ENCODE measurements at places on chromosomes 5 and 9.
A peak's percentile ranks its signal among the peaks of the same experiment; 100 is the strongest.

DNA sequence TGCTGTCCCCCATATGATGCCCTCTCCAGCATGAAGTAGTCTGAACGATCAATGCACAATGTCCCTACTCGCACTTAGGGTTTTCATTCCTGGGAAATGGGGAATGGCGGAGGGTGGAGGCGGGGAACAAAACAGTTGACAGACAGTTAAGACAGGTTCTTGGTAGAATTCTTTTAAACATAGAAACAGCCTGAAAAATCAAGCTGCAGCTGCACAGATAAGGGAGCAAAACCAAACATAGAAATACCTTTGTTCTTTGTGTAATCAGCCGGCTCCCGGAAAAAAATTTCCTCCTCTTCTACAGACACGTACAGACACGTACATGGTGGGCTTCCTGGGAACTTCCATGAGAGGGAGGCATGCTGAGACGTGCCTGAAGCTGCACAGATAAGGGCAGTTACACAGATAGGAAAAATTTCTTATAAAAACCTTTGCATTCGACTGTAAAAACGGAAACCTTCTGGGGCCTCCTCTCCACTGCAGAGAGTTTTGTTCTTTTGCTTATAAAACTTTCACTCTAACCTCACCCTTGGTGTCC is 662.4 kb upstream of the PTPRD start:
- DNase-seq = peak; percentile 3

DNA sequence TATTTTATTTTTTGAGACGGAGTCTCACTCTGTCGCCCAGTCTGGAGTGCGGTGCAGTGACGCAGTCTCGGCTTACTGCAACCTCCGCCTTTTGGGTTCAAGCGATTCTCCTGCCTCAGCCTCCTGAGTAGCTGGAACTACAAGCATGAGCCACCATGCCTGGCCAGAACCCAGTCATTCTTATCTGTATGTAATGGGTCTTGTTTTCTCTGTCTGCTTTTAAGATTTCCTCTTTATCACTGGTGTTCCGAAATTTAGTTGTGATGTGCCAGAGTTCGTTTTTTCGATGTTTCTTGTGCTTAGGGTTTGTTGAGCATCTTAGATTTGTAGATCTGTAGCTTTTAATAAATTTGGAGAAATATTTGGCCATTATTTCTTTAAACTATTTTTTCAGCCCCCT is 19.2 kb downstream of the SLC25A25 start:
- no peak for DNase-seq

DNA sequence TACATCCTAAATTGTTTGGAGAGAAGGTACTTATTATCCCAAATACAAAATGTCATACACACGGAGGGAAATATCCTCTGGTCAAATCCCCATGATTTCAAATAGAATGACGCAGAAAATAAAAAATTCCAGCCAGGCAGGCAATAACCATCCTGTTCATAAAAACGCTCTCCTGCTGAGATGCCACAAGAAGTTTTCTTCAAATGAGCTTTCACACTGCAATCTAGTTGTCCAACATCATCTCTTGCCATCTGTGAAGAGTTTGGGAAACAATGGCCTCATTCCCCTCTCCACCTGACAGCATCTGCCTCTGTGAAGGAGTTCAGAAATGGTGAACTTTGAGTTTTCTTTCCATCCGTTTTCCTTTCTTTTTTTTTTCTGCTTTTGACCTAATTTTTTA is 83.3 kb upstream of the SLC30A5 start:
- no peak for DNase-seq

- DNase-seq = no peak
Measured at GRCh38 chr9:97504381-97505216, 3.1 kb downstream of the TMOD1 start.

DNA sequence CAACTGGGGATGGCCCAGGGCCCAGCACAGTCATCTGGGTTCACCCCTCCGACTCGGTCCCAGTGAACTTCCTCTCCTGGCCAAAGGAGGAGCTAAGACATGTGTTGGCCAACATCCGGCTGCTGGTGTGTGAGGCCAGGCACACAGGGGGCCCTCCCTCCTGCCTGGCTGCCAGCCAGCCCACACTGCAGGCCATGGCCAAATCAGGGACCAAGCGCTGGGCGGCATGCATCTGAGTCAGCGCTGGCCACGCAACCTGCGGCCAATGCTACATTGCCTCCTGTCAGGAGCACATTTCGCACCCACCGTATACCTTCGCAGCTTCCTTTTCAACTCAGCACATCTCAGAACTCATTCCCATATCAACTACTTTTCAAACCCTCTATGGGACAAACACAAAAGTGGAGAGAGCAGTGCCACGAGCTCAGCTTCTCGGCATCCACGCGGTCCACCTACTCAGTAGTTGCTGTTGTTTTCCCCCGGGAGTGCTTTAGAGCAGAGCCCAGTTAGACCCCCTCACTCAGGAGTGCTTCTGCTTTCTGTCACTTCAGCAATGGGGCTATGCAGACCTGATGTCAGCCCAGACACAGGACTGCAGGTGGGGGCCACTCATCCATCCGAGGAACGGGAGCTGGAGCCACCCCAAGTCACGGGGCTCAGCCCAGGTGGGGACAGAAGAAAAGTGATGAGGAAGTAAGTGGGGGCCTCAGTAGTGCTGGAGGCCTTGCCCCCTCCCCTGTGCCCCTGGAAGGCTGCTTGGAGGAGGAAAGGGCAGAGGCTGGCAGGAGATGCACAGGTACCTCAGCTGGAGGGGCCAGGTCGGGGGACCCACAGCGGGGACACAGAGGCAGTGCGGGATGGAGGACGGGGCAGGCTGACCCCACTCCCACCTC is 13.9 kb downstream of the NINJ1 start:
- DNase-seq = peak; percentile 4

DNA sequence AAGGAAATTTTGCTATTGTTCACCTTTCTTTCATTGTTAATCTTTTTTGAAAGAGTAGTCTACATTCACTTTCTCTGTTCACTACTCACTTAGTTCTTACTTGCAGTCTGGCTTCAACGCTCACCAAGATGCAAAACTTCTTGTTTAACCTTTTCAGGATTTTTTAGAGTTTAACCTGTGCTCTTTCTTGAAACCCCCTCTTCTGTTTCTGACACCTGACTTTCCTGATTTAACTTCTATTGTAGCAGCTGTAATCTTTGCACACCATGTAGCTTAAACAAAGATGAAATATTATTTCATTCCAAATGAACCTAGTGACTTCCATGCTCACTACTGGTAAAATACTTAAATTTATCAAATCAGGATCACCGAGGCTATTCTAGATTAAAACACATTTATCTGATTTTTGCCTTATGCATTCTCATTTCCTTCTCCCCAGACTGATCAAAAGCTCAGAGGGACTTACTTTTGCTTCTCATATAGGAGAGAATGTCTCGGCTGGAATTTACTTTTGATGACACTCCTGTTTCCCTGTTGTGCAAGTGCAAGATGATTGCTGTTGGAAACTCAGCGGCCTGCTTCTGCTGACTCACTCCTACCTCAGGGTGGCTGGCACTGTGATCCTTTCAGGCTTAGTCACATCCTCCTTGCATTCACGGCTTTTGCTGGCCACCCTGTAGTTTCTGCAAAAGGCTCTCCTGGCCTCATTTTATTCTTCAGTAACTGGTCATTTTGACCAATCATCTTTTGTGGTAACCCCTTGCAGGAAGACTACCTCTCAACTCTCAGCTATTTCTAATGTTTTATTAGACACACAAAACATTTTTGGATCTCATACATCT is 109.3 kb upstream of the IFNE start:
- no peak for DNase-seq

DNA sequence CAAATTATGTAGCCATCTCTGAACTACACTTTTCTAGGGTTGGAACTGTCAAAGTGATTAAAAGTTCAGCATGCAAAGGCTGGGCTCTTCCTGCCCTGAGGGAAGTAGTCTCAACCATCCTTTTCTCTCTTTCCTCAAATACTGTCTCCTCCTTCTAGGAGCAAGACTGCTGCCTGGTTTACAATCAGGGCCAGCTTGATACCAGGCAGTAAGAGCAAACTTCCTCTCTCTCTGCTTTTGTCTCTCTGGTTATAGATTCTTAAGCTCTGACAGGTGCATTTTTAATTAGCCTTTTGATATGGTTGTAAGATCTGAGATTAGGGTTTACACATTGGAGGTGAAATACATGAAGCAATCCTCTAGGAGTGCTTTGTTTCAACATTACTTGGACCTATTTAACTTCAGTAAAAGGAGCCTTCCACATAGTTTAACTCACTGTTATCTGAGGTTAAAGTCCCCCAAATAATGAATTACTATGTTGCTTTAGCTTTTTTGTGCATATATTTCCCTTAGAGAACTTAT is 436.1 kb downstream of the SPATA31D1 start:
- no peak for DNase-seq

DNA sequence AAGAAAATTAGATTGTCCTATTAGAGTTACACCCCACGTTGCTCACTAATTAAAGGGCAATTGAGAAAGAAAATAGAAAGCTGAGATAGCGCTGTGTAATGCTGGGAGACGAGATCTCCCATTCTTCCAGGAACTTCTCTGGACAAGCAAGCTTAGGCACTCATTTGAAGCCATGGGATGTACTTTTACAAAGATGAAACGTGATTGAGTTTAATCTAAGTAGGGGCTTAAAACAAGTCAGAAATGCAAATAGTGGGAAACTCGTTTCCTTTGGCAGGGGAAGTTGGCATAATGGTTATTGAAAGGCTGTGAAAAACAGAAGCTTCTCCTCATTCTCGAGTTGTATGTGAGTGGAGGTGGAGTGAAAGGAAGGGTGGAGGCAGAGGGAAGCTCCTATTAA is 3.7 kb downstream of the PRDM6 start:
- DNase-seq = no peak

GRCh38 chr5:170971-171800 is 20.1 kb upstream of the LRRC14B start:
- peak; percentile 93 for DNase-seq

- DNase-seq = no peak
Measured at GRCh38 chr9:127910613-127911205, 6.1 kb downstream of the ST6GALNAC4 start.

GRCh38 chr9:98085944-98086343 is 29.4 kb downstream of the NANS start:
- DNase-seq = no peak

DNA sequence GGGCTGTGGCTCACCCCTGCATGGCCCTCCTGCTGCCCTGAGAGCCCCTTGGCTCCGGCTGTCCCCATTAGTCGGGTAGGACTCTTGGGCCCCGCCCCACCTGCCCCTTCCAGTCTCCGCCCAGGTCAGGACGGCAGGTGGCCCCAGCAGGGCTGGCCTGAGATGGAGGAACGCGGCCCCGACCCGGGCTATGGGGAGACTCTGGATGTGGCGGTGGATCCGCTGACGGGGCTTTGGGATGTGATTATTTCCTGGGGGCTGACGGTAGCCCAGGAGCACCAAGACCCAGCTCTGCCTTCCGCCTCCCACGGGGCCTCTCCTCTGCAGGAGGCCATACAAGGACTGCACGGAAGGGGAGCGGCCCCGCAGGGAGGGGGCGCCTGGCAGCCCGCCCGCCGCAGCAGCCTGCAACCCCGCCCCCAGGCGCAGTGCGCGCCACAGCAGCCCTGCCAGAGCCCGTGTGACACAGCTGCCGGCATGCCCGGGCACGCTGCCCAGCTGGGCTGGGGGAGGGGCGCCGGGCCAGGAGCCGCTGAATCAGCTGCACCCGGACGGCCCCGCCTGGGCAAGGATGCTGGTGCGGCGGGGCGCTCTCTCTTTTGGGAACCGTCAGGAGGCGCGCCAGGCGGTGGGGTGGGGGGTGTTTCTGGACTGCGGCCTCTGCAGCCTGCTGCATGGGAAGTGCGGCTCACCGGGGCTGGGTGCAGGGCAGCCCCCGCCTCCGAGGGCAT is 9.2 kb downstream of the TMEM250 start:
- DNase-seq = peak; percentile 92

DNA sequence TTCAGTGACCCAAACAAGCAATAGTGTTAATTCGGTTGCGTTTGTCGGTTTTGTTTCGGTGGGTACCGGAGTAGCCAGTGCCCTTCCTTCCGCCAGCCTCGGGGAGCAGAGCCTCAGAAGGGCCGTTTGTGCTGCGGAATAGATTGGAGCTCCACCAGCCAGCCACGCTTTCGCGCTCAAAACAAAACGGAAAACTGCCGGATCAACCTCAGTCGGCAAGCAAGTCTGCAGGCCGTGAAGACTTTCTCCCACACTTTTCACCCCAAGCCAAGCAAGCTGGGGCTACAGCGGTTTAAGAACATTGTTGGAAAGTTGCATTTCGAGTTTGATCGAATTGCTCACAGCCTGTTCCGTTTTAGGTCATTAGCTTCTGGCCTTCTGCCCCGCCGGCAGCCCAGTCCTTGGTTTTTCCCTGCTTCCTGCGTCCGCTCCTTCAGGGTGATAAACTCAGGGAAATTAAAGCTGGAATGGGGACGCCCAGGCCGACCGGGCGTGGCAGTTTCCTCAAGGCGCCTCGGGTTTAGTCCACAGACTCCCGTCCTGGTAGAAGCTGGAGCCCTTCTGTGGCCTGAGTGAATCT is 803 bp upstream of the CCNO start:
- DNase-seq = peak; percentile 28

All from NCI-H526 (cell line).